ENCODE measurements at places on chromosomes 7 and 10.

- no peak for DNase-seq
Measured at GRCh38 chr10:1744524-1744923, 7.2 kb upstream of the ADARB2 start.

DNA sequence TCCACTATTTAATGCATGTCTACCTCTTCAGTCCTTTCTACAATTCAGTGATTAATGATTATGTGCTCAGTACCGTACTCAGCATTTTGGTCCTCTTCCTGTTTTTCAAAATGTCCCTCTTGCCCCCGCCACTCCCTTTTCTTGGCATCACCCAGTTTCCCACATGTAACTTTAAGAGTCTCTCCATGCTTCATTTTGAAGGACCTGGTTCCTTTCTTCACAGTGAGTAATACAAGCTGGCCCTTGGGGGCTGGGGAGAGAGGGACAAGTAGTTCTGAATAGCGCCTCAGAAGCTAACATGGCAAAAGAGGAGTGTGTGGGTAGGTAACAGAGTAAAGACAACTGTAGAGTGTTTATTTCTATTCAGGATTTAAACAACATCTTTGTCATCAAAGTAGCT is 34.6 kb upstream of the SLIT1 start:
- no peak for DNase-seq

- no peak for DNase-seq
Measured at GRCh38 chr7:144503215-144503614, 99.7 kb upstream of the NOBOX start.

- DNase-seq, result no peak
Measured at GRCh38 chr7:3000566-3000965, 43.1 kb downstream of the CARD11 start.

DNA sequence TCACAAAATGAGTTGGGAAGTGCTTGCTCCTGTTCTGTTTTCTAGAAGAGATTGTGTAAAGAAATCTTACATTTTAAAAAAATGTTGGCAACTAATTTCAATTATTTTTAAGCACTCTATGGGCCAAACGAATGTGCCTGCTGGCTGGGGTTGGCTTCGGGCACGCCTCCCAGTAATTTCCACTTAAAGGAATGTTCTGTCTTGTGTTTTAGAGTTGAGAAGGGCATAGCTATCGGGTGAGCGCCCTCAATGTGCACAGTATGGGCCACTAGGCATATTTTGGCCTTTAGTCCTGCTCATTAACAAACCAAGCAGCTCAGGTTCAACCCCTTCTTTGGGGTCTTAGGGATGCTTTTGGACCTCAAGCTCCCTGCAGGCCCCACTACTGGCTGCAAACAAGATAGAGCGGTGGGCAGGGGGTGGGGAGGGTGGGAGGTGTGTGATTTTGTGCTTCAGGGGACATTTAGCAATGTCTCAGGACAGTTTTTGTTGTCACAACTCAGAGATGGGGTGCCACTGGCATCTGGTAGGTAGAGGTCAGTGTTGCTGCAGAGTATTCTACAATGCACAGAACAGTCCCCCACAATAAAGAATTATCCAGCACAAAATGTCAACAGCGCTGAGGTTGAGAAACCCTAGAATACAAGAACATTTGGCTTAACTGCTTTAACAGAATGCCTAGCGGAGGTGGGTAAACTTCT is 40.7 kb downstream of the TACC2 start:
- no peak for DNase-seq

GRCh38 chr7:122260336-122260735 is 44.2 kb downstream of the FEZF1 start:
- DNase-seq, result no peak

DNA sequence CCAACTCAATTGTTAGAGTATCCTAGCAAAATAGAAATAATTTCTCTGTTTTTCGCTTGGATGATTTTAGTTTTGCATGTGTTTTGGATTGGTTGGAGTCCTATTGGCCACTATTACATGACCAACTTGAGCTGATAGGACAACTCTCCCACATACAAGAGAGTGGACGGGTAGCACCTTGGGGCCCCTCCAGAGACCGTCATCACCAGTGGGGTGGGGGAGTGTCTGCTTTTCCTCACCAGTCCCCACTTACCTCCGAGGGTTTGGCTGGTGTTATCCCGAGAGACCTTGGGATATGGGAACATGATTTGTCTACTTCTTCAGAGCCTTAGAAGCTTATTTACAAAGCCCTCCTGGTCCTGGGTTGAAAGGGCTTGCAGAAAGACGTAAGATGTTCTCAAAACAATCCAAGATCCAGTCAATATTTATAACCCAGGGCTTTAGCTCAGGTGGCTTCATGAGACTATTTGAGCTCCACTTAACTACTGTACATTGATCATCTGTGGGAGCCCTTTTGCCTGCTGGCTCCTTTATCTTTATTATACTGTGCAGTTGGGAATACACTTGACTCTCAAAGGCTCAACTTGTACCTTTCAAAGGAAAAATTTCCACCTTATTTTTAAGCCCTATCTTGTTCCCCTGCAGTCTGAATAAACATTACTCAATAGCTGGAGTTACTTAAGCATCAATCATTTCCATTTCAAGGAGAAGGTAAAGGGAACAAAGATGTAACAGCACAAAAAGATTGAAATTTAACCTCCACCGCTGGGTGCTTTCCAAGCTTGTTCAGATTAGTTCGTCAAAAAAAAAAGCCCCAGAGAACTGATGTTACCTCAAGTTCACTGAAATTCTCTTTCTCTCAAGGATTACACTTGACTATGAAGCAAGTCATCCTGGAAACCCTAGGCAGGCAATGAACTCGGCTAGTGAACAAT is 119.7 kb downstream of the WDR11 start:
- no peak for DNase-seq

GRCh38 chr10:128268015-128268722 is 141.9 kb upstream of the MKI67 start:
- no peak for DNase-seq

- DNase-seq, result no peak
Measured at GRCh38 chr10:132418527-132419416, 21.8 kb downstream of the PWWP2B start.

DNA sequence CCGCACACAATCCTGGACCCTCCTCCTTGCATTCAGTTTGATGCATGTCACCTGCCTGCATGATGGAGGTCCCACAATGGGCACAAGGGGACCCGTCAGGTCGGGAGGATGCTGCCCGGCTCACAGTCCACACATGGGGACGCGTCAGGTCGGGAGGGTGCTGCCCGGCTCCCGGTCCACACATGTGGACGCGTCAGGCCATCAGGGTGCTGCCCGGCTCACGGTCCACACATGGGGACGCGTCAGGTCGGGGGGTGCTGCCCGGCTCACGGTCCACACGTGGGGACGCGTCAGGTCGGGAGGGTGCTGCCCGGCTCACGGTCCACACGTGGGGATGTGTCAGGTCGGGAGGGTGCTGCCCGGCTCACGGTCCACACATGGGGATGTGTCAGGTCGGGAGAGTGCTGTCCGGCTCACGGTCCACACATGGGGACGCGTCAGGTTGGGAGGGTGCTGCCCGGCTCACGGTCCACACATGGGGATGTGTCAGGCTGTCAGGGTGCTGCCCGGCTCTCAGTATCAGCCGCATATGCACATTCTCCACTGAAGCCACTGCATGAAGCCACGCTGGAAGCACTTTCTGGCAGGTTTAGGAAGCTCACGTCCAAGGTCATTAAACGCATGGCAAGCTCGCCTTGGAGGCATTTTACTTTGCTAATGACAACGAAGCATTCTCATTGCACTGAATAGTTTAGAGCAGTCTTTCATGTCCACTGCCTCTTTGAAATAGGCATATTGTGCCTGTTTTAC is 50.3 kb downstream of the DIP2C start:
- no peak for DNase-seq

- no peak for DNase-seq
Measured at GRCh38 chr7:16589881-16590280, 55.7 kb downstream of the ANKMY2 start.

GRCh38 chr10:74677951-74678350 is 148.4 kb upstream of the KAT6B start:
- no peak for DNase-seq

DNA sequence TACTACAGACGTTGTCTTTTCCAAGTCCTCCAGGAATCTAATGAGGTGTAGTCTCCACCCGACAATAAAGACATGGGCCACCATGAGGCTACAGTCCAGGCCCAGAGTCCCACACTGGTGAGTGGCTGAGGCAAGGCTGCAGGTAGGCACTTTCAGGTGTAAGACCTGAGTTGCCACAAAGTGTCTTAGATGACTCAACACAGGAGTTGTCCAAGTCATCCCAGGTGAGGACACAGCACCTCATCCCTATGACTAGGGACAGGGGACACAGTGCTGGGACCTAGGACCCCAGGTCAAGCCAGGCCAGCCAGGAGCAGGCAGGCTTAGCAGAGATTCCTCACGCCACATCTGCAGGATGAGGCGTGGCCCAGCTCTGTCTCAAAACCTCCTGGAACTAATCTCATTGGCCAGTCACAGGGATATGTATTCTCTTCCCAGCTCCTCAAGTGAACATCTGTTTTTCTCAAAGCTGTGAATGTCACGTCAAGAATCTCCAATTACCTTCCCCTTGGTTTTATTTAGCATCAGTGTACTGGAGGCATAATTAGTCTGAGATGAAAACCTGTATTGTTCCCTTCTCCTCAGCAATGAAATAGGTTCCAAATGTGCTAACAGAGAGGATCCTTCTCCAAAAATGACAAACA is 254.6 kb downstream of the GRID1 start:
- no peak for DNase-seq
